Activated B cell treated with CpG ODN at 0.5 μM for 24 hours (primary cell): ENCODE measurements at places on chromosomes 12 and 14. TPM values are rescaled to one million over a fixed set of nuclear protein-coding genes. Genes with fewer than 3 reads are reported as not detected.

Gene CSRP2
- 1.2 and 1.6 TPM in 2 replicates for total RNA-seq

Gene DEPDC4
- 0.49 and 0.81 TPM in 2 replicates for total RNA-seq

Gene BATF
- total RNA-seq: 160 and 171 TPM in 2 replicates

Gene SMOC1
- total RNA-seq: not detected in 2 replicates

GRCh38 chr12:96289067-96289466 lies 94.9 kb downstream of the ELK3 start:
- H3K36me3 ChIP-seq: peaks cover 79% of the 10 kb centered on the region
- no peaks in the 10 kb centered on the region for H3K27me3 ChIP-seq
- H3K4me3 ChIP-seq: no peak overlapping the region
- no peak for DNase-seq
- H3K27ac ChIP-seq: no peak overlapping the region
- H3K4me1 ChIP-seq: peaks cover 2% of the 10 kb centered on the region

DNA sequence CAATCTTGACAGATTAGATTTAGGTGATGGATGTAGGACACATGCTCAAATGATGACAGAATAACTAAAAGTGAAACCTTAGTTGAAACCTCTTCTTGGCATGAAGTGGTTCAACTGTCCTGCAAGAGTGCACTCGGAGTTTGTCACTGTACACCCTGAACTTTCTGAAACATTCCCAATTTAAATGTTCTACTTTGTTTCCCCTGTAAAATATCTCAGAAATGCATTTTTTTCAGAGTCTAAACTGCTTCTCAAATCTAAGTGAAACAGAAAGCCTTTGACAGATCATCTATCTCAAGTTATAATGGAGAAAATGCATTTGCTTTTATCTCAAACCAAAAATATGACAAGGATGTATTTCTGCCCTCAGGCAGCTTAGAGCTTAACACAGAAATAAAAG lies 66.0 kb downstream of the BHLHE41 start:
- no peak overlapping the region for H3K27ac ChIP-seq
- no peak for DNase-seq
- no peaks in the 10 kb centered on the region for H3K27me3 ChIP-seq
- no peak overlapping the region for H3K4me3 ChIP-seq
- H3K4me1 ChIP-seq: no peaks in the 10 kb centered on the region

DNA sequence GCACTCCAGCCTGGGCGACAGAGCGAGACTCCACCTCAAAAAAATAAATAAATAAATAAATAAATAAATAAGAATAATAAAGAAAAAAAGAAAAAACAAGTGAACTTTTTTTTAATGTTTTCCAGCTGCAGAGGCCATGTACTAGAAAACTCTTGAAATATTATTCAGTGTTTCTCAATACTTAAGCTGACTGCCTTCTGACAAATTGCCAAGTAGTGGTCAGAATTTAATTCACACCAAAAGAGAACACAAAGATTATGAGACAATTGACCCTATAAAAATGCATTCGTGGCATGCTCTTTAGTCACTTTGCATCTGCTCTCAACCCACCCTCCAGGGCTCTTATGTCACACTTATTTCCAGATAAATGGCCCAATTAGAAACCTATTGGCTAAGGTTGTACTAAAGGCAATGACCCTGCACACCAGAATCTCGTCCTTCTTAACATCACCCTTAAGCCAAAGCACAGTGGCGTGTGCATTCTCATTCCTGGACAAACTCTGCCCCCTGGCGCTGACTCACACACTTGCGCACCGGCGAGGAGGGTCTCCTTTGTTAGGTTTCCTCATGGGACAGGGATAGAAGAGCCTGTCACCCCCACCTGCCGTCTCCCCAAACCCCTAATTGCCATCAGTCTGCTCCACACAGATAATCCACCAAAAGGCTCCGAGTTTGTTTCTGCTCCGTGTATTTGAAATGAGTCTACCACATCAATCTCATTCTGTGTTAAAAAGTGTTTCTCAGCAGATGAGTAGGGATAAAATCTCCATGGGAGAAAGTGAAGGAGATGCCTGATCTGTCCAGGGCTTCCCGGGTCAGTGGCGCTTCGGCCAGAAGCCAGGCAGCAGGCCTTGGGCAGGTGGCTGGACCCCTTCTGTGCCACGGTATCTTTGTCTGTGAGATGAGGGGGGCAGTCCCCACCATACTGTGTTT lies 73.1 kb upstream of the CEP83 start:
- H3K27me3 ChIP-seq: peaks cover 9% of the 10 kb centered on the region
- peak; percentile 63 for DNase-seq
- peaks cover 5% of the 10 kb centered on the region for H3K4me1 ChIP-seq
- no peak overlapping the region for H3K27ac ChIP-seq
- no peaks in the 10 kb centered on the region for H3K36me3 ChIP-seq
- H3K4me3 ChIP-seq: no peak overlapping the region

GRCh38 chr14:104296388-104297312 lies 158.3 kb downstream of the KIF26A start:
- no peak for DNase-seq
- H3K4me1 ChIP-seq: no peaks in the 10 kb centered on the region
- H3K27me3 ChIP-seq: peaks cover 3% of the 10 kb centered on the region
- no peak overlapping the region for H3K27ac ChIP-seq
- no peaks in the 10 kb centered on the region for H3K36me3 ChIP-seq
- H3K4me3 ChIP-seq: no peak overlapping the region

DNA sequence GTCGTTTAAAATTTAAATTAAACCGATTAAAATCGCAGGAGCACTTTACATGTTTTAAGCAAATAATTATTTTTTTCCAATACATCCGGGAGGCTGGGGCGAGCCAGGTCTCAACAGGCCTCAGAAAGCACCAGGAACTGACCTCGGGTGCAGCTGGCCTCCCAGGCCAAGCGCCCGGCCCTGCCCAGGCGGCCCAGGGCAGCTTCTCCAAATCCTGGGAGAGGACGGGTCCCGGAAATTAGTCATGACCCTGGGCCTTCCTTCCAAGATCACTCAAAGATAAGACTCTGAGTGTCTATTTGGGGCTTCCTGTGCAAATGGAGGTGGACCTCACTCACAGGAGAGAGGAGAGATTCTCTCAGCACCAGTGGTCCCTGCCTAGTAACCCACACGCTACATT lies 177.1 kb downstream of the BCL11B start:
- no peaks in the 10 kb centered on the region for H3K4me1 ChIP-seq
- H3K27ac ChIP-seq: no peak overlapping the region
- H3K27me3 ChIP-seq: no peaks in the 10 kb centered on the region
- no peaks in the 10 kb centered on the region for H3K36me3 ChIP-seq
- no peak for DNase-seq
